Activated CD8-positive, alpha-beta memory T cell treated with anti-CD3 and anti-CD28 coated beads for 24 hours (primary cell): ENCODE measurements at places on chromosomes 5 and 9.

- no peak for DNase-seq
Observed at GRCh38 chr5:90477073-90477472, 2.4 kb downstream of the POLR3G start.

DNA sequence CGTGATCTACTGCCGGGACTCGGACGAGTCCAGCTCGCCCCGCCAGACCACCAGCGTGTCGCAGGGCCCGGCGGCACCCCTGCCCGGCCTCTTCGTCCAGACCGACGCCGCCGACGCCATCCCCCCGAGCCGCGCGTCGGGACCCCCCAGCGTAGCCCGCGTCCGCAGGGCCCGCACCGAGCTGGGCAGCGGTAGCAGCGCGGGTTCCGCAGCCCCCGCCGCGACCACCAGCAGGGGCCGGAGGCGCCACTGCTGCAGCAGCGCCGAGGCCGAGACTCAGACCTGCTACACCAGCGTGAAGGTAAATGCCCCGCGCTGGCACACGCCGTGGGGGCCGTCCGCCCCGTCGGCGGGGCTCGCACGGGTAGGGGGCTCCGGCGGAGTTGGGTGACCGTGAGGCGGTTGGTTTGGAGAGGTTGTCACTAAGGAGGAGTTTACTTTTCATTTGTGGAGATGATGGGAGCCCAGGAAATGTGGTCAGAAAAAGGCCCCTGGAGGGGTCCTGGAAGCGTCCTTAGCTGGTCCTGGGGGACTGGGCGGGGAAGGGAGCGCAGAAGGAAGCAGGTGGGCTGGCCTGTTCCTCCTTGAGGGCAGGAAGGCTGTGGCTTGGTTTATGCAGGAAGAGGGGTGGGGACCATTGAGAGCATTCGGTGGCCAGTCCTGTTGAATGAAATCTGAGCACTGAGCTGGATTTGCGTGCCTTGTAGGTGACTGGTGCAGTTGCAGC, 647 bp downstream of the PDE8B start:
- DNase-seq = no peak

GRCh38 chr5:138542180-138542955, 668 bp downstream of the ETF1 start:
- peak; percentile 62 for DNase-seq

DNA sequence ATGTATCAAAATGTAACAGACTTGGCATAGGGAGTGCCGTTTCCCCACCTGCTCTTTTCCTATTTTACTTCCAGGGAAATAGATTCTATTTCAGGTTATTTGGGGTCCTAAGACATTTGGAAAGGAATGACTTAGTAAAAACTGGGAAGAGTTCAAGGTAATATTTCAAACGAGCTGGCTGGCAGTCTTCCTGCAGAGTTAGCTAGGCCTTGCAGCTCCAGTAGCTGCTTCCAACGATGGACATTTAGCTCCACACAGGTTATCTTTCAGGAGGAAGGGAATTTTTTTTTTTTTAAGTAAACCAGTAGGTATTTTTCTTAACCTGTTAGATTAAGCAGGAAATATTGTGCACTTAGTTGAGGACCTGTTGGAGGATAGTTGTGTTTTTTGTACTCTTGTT, 45.2 kb downstream of the TLE4 start:
- no peak for DNase-seq

DNA sequence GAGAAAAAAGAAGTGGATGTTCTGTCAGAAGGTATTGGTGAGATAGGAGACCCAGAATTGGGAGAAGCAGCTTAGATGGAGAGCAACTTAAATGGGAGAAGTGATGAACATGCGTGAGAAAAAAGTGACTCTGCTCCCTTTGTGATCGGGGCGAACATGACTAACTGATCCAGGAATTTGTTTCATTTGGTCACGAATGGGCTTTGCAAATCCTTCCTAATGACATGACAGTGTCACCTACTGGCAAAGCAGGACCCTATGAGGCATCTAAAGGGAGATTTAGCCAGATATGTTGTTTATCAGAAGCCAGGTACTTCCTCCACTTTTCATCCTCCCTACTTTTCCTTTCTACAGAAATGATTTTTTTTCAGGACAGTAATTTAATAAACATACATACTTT, 787.4 kb upstream of the RGMB start:
- DNase-seq = no peak

- DNase-seq = no peak
Observed at GRCh38 chr5:124102486-124102885, 590.5 kb downstream of the CSNK1G3 start.

GRCh38 chr9:91371894-91372293, 10.2 kb upstream of the AUH start:
- DNase-seq = no peak

GRCh38 chr9:126470241-126470993, 143.3 kb upstream of the LMX1B start:
- no peak for DNase-seq

GRCh38 chr9:69089491-69089890, 53.9 kb downstream of the FXN start:
- no peak for DNase-seq

GRCh38 chr5:162391833-162392232, 324.3 kb downstream of the GABRG2 start:
- no peak for DNase-seq

GRCh38 chr9:115657695-115658094, 495.9 kb upstream of the PAPPA start:
- no peak for DNase-seq

GRCh38 chr9:35114113-35114839, 1.4 kb downstream of the ATOSB start:
- peak; percentile 77 for DNase-seq

GRCh38 chr5:159021136-159021900, 78.4 kb downstream of the EBF1 start:
- DNase-seq = no peak

GRCh38 chr9:124298646-124299235, 41.0 kb downstream of the NEK6 start:
- DNase-seq = no peak

DNA sequence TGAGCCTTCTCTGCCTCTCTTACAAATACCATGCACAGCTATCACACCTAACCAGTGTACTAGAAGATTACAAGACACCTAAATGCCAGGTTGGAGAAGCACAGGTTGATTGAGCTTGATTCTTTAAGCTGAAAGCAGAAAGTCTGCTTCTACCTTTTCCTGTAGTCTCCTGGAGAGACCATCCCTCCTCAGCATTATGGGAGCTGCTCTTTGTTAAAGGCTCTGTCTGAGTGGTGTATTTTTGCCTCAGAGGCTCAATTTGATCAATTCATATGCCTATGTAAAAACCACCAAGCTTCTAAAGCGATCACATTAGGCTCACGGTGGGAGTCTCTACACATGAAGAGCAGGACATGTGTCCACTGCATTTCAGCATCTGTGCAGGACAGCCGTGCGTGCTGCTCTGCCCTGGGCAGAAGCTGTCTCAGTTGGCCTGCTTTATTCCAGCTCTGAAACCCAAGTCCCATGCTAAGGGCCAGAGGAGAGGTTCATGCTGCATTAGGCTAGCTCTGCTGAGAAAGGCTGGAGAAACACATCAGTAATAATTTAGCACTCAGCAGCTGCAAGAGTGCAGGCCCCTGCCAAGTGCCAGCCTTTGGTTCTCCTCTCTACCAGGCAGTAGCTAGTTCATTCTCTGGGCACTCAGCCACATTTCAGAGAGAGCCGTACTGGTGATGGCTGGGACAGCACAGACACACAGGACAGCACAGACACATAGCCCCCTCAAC, 41.7 kb downstream of the TMEM167A start:
- no peak for DNase-seq

DNA sequence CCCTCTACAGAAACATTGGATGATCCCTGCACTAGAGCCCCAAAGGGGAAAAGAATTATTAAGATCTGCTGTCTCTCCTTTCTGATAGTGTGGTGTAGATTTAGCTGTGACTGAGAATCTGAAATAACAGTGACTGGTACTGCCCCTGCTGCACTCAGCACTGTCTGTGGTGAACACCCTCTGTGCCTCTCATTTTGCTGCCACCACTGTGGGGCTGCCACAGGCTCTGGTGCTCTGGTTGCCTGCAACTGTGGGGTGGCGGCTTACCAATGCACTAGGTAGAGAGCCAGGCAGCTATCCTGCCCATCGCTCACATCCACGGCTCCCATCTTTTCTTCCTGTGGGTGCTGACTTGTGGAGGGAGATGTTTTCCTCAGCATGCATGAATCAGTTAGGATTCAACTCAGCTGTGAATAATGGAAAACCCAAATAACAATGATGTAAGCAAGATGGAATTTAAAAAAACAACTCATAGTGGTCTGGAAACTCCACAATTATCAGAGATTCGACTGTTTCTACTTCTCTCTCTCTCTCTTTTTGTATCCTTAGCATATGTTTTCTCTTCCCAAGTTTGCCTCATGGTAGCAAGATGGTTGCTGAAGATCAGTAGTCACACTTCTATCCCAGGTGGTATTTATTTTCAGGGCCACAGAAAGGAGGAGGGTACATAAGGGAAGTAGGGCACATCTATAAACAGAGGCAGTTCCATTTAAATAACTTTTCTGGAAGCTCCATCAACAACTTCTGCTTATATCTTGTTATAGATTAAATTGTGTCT, 99.8 kb upstream of the DAP start:
- no peak for DNase-seq
